ENCODE measurements at places on chromosomes 1 and 21.

DNA sequence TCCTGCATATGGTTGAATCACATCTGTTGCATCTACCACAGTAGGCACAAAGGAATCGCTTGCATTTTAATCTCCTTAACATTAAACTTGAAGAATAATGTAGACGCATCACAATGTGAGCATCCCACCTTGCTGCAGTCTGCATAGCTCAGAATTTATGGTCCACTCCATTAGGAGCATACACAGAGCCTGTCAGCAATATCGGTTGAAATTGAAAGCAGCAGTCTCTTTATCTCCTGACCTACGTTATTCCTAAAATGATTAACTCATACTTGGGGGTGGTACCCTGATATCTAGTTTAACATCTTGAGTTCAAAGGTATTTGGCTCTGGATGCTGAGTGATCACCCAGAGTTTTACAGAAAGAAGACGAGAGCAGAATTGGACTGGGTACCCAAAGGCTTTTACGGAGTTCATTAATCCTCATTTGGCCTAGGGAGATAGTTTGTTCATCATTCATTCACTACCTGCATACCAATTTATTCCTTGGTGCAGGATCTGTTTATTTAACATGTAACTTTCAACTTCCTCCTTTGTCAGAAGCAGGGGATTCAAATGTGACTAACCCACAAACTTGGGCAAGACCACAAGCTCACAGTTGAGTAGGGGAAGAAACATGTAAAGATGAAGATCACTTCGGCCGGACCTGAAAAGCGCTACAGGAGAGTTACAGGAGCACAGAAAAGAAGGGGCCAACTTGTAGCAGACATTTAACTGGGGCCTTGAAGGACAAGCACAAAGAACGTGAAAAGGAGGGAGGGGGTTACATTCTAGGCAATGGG is 187.9 kb downstream of the DAB1 start:
- DNase-seq, result no peak

GRCh38 chr1:215830226-215830810 is 263.2 kb downstream of the KCTD3 start:
- no peak for DNase-seq

DNA sequence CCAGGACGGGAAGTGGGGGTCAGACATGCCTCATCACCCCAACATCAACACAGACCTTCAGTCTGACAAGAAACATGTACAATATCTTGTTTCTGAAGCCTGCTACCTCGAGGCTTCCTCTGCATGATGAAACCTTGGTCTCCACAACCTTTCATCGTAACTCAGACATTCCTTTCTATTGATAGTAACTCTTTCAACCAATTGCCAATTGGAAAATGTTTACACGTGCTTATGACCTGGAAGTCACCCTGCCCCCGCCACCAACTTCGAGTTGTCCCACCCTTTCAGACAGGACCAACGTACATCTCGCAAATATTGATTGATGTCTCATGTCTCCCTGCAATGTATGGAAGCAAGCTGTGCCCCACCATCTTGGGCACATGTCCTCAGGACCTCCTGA is 159.5 kb downstream of the ETS2 start:
- no peak for DNase-seq

DNA sequence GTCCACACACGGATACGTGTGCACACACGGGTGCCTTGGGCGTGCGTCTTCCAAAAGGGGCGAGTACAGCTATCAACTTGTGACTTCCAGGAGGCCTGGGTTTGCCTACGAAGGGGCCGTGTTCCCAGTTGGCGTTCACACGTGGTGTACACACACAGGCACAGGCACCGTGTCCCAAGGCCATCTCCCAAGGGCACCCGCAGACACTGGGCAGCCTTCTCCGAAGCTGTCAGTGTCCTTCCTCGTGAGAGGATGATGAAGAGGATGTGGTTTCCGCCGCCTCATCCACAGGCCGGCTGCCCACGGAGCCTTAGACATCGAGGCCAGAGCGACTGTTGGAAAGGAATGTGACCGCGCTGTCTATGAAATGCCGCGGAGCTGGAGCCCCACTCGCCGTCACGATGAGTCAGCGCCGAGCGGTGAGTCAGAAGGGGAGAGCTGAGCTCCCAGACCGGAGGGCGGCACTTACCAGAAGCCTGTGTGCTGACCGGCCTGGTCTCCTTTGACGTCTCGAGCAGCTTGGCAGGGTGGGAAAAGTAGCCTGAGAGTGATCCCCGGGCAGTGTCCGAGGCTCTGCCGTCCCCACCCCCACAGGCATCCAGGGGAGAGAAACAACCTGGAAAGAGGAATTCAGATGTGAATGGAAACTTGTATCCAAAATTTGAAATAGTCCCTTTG is 141.4 kb upstream of the ARHGEF16 start:
- DNase-seq, result peak; percentile 84

DNA sequence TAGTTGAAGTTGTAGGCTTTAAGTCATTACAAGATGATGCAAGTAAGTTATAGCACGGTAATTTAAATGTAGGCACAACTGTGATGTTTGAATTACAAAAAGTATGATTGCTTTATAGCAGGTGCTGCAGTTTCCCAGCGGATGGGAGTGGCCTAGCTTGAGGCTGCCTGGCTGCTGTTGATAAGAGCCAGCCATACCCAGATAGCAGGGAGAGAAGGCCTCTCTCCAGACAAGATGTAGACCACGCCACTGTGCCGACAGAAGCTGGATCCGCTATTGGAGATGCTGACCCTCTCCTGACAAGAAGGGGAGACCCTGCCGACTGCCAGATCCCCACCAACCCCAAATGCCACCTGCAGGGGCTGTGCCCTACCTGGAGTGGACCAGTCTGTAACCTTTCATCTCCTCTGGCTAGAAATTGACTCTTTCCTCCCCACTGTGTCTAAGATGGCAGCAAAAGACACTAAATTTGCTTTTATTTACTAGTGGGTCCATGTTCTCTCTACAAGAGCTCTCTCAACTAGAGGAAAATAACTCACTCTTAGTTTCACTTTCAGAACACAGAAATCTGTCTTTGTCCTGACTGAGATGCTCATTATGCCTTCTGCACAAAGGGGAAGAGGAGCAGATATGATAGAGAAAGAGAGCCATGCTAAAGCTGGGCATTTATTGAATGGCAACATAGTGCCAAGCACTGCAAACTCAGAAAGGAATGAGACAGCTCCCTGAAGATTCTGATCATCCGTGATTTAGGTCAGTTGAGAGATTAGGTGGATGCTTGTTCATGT is 127.9 kb downstream of the URB2 start:
- no peak for DNase-seq

DNA sequence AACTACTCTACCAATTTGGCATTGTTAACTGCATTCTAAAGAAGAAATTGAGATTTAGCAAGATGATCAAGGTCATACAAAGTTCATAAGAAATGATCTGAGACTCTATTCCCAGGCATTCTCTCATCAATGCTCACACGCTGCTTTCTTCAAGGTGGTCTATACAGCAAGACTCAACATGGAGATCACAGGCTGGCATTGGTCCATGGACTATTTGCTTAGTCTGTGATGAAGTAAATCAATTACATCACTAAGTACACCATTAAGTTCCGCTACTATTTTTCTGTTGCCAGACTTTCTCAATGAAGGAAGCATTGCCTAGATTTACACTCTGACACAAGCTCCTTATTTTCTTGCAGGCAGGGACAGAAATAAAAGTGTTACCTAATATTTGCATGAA is 51.9 kb upstream of the CYP2J2 start:
- no peak for DNase-seq

GRCh38 chr1:172704420-172705210 is 45.7 kb downstream of the FASLG start:
- no peak for DNase-seq

GRCh38 chr1:233603478-233603877 is 10.4 kb upstream of the KCNK1 start:
- DNase-seq, result no peak

- no peak for DNase-seq
Observed at GRCh38 chr1:156004843-156005584, 15.7 kb downstream of the SSR2 start.

DNA sequence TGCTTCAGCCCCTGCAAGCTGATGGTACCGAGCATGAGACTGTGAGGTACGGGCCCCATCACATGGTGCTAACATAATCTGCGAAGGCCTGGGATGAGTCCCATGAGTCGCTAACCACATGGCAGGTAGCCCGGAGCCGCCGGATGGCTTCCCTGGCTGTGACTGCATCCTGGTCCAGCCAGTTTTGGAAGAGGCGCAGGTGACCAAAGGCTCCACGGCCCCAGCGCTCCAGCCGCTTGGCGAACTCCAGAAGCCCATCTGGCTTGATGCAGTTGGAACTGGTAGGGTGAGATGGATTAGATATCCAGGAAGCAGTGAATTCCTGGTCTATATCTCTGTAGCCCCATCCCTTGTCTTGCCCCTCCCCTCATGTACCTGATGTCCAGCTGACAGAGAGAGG is 24.6 kb downstream of the LRRC41 start:
- no peak for DNase-seq

DNA sequence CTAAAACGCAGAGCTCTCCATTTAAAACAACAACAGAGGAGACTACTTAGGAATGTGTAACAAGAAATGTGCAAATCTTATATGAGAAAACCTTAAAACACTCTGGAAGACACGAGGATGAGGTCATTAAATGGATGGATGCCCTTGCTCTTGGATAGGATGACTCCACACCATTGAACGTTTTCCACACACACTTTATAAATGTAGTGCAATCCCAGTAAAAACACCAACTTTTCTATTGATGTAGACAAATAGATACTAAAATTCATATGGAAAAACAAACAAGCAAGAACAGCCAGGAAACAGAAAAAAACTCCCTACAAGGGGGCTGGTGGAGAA is 18.4 kb upstream of the COL6A1 start:
- DNase-seq, result no peak

- DNase-seq, result no peak
Observed at GRCh38 chr1:91617285-91617765, 116.7 kb downstream of the CDC7 start.

DNA sequence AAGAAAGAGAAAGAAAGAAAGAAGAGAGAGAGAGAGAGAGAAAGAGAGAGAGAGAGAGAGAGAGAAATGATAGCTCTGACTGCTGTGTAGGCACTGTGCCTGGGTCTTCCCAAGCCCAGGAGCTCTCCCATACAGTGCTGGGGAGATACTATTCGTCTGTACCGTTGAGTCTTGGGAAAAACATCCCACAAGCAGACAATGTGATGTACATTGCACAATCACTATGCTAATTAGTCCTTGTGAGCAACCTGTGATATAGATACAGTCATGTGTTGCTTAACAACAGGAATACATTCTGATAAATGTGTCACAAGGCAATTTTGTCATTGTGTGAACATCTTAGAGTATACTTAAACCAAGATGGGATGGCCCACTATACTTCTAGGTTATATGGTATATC is 381.0 kb downstream of the HHAT start:
- DNase-seq, result peak; percentile 46

GRCh38 chr1:107559881-107560280 is 405.1 kb downstream of the VAV3 start:
- DNase-seq, result no peak

GRCh38 chr1:172393354-172393753 is 27.1 kb upstream of the C1orf105 start:
- DNase-seq, result peak; percentile 89

- no peak for DNase-seq
Observed at GRCh38 chr21:14956807-14957206, 108.0 kb downstream of the NRIP1 start.

- DNase-seq, result no peak
Observed at GRCh38 chr1:182897696-182898095, 55.3 kb downstream of the SHCBP1L start.

GRCh38 chr1:92365378-92366039 is 66.7 kb downstream of the RPAP2 start:
- no peak for DNase-seq

DNA sequence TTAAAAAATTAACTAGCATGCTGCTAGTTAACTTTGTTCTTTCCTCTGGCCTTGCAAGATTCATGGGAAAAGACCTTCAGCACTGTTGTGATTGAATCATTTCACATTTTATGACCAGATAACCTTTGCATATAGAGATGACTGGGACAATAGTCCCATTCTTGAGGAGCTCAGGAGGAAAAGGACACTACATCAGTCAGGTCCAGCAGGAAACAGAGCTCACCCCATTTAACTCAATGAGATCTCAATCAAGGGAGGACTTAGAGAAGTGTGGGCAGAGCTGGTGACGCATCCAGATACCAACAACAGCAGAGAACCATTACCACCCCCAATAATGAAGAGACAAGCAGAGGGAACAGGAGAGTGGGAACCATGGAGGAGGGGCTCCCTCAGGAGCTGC is 109.4 kb upstream of the GUCA2B start:
- DNase-seq, result no peak

- DNase-seq, result no peak
Observed at GRCh38 chr1:218942431-218942830, 231.2 kb upstream of the LYPLAL1 start.

DNA sequence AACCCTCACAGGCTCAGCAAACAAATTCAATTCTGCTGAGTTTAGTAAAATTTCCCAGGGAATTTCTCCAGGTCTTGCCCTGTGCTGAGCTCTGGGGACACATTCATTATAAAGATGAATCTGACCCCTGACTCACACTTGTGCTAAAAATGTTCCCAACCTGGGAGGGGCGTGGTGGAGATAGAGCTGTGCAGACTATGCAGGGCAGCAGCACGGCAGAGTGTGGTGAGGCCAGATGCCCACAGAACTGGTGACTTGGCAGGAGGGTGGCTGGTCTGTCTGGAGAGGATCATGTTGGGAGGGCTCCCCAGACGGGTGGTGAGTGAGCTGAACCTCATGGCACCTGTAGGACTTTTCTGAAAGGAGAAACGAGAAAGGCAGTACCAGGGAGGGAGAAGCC is 31.6 kb downstream of the FAAH start:
- no peak for DNase-seq

DNA sequence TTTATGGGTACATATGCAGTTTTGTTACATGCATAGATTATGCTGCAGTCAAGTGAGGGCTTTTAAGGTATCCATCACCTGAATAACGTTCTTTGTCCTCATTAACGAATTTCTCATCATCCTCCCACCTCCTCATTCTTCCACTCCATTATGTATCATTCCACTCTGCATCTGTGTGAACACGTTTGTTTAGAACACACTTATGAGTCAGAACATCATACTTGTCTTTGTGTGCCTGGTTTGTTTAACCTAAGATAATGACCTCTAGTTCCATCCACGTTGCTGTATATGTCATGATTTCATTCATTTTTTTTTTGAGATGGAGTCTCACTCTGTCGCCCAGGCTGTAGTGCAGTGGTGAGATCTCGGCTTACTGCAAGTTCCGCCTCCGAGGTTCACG is 6.7 kb upstream of the MPC2 start:
- DNase-seq, result no peak
